ENCODE measurements at places on chromosomes 4 and X. TPM values are rescaled to one million over a fixed set of nuclear protein-coding genes. Genes with fewer than 3 reads are reported as not detected.

Gene CENPU
- total RNA-seq, result 27.6 TPM

Gene CABS1
- not detected for total RNA-seq

Gene RHOXF2B
- total RNA-seq, result not detected

Gene MAGEB6B
- not detected for total RNA-seq

Gene TXK
- 0.17 TPM for total RNA-seq

Gene GAGE12F
- not detected for total RNA-seq

Gene RELL1
- 4.8 TPM for total RNA-seq

Gene CCDC110
- total RNA-seq, result not detected

Gene ENPP6
- total RNA-seq, result not detected

Gene DDX53
- total RNA-seq, result not detected

Gene SRPK3
- total RNA-seq, result 0.10 TPM

Gene RBM47
- total RNA-seq, result 19.5 TPM

Gene SLC6A14
- not detected for total RNA-seq

Gene SPRY1
- total RNA-seq, result 0.43 TPM

Gene EFHC2
- total RNA-seq, result 0.31 TPM

Gene CNKSR2
- total RNA-seq, result 4.3 TPM

Gene CTAG2
- not detected for total RNA-seq

Gene FMR1NB
- total RNA-seq, result not detected

Gene XAGE1A
- 33.2 TPM for total RNA-seq

Gene TMSB15C
- total RNA-seq, result 0.26 TPM

Gene RAB41
- not detected for total RNA-seq

Gene PWWP3B
- not detected for total RNA-seq

Gene NXF2B
- total RNA-seq, result not detected

Gene F8
- total RNA-seq, result 4.1 TPM

Gene EMCN
- not detected for total RNA-seq

Gene HELT
- not detected for total RNA-seq

Gene TLL1
- 0.40 TPM for total RNA-seq

Gene ETDB
- not detected for total RNA-seq

Gene DACH2
- total RNA-seq, result not detected

Gene MID1IP1
- total RNA-seq, result 36.7 TPM

Gene SFRP2
- not detected for total RNA-seq

Gene RP2
- 10.1 TPM for total RNA-seq

Gene TCP11X2
- total RNA-seq, result not detected

Gene TENM3
- 1.2 TPM for total RNA-seq

Gene DNAJB14
- 18.0 TPM for total RNA-seq

Gene IL15
- total RNA-seq, result 11.2 TPM

Gene IL3RA
- 0.31 TPM for total RNA-seq

Gene TCEAL2
- not detected for total RNA-seq

Gene F8A2
- not detected for total RNA-seq

Gene SLITRK4
- total RNA-seq, result not detected

Gene CCNB3
- total RNA-seq, result 0.38 TPM

Gene FABP2
- total RNA-seq, result not detected
